ENCODE measurements at places on chromosomes 1 and 21. TPM values are rescaled to one million over a fixed set of nuclear protein-coding genes. Genes with fewer than 3 reads are reported as not detected.
A peak's percentile ranks its signal among the peaks of the same experiment; 100 is the strongest.

GRCh38 chr1:101167891-101168290, 68.9 kb upstream of the S1PR1 start:
- no peak for DNase-seq
- H3K27ac ChIP-seq: no peak overlapping the region
- peaks cover 20% of the 10 kb centered on the region for H3K4me1 ChIP-seq
- H3K4me3 ChIP-seq: no peak overlapping the region

LCE6A gene
- not detected for total RNA-seq

CSF3R gene
- not detected for total RNA-seq

ITLN1 gene
- total RNA-seq: not detected

SELL gene
- total RNA-seq: 0.67 TPM

OXCT2 gene
- 0.60 TPM for total RNA-seq

- no peak for DNase-seq
- H3K36me3 ChIP-seq: no peaks in the 10 kb centered on the region
- H3K27ac ChIP-seq: no peak overlapping the region
- H3K4me1 ChIP-seq: peaks cover 21% of the 10 kb centered on the region
These were observed 30.4 kb downstream of the PRRX1 start for GRCh38 chr1:170694172-170694926.

DNA sequence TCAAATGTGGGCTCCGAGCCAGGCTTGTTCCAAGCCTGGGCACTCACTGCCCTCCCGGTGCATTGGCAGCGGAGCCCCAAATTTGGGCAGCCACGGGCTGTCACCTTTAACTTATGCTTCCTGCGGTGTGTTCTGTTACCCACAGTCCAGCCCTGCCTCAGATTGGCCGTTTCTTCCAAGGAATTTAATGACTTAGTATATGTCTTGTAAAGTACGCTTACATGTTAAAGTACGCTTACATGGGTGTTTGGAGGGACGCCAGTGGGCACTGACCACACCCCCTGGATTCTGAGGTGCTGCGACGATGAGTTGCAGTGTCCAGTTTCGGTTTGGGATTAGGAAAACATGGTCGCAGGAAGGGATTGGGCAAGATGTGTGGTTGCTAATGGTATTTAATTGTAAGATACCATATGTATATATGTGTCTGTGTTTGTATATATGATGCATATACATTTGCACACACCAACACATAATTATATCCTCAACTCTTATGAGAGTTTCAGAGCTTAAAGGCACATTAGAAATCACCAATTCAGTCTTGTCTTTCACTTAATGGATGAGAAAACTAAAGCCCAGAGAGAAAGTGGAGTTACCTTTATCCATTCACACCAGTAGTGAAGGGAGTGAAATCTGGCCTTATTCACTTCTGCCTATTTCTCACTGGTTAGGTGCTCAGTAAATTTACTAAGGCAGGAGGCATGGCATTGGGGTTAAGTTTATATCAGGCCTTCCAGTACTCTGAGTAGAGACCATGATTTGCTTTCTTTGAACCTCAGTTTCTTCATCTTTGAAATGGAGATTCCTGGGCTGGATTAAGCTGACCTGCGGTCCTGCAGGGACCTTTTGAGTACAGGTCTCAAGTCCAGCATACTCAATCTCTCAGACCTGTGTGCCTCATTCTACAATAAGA, 1.0 kb downstream of the SMYD2 start:
- peaks cover 4% of the 10 kb centered on the region for H3K4me1 ChIP-seq
- H3K4me3 ChIP-seq: peak overlapping the region; percentile 77
- no peak overlapping the region for H3K27ac ChIP-seq
- no peaks in the 10 kb centered on the region for H3K36me3 ChIP-seq

GRCh38 chr1:3312898-3313575, 141.4 kb upstream of the ARHGEF16 start:
- peaks cover 8% of the 10 kb centered on the region for H3K4me1 ChIP-seq
- peak overlapping the region; percentile 56 for H3K27ac ChIP-seq
- H3K4me3 ChIP-seq: no peak overlapping the region
- DNase-seq: peak; percentile 78

DNA sequence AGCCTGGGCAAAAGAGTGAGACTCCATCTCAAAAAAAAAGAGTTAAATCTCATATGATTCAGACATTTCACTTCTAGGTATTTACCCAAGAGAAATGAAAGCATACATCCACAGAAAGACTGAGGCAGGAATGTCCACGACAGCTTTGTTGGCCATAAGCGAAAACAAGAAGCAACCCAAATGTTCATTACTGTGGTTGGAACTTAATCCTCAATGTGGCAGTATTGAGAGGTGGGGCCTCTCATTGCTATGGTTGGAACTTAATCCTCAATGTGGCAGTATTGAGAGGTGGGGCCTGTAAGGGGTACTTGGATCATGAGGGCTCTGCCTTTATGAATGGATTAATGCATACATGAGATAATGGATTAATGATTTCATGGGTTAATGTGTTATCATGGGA, 15.2 kb downstream of the C21orf58 start:
- H3K36me3 ChIP-seq: peaks cover 4% of the 10 kb centered on the region
- no peak overlapping the region for H3K4me3 ChIP-seq
- no peak overlapping the region for H3K27ac ChIP-seq
- H3K27me3 ChIP-seq: no peaks in the 10 kb centered on the region
- no peaks in the 10 kb centered on the region for H3K4me1 ChIP-seq

DNA sequence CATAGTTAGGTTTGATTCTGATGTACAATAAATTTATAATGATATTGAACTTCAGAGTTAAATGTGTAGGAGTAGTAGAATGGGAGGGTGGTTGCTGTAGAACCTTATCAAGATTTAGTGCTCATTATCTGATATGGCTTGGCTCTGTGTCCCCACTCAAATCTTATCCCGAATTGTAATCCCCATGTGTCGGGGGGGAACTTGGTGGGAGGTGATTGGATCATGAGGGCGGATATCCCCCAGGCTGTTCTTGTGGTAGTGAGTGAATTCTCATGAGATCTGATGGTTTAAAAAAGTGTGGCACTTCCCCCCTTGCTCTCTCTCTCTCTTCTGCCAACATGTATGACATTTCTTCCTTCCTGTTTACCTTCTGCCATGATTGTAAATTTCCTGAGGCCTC, 265.5 kb downstream of the GRIK1 start:
- no peak overlapping the region for H3K27ac ChIP-seq
- H3K36me3 ChIP-seq: no peaks in the 10 kb centered on the region
- H3K4me3 ChIP-seq: no peak overlapping the region
- H3K27me3 ChIP-seq: no peaks in the 10 kb centered on the region
- no peak for DNase-seq

- H3K4me3 ChIP-seq: no peak overlapping the region
- no peaks in the 10 kb centered on the region for H3K4me1 ChIP-seq
- H3K27ac ChIP-seq: no peak overlapping the region
- DNase-seq: no peak
These were observed 63.9 kb downstream of the CHIA start for GRCh38 chr1:111354584-111354983.

DNA sequence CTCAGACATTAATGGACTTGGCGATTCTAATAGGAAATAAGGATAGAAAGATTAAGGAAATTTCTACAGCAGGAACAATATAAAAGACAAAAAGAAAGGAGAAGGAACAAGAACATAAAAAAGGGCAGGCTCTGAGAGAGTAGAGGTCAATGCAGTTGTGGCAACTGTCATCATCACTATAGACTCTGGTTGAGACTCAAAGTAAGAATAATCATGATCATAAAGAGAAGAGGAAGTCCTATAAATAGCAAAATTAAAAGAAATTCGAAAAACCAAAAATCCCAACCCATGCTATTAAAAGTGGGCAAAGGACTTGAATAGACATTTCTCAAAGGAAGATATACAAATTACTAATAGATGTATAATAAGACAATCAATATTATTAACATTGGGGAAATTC, 14.4 kb upstream of the XCL1 start:
- DNase-seq: no peak
- no peaks in the 10 kb centered on the region for H3K4me1 ChIP-seq
- peaks cover 1% of the 10 kb centered on the region for H3K27me3 ChIP-seq
- no peak overlapping the region for H3K27ac ChIP-seq

- no peaks in the 10 kb centered on the region for H3K27me3 ChIP-seq
- no peak overlapping the region for H3K4me3 ChIP-seq
- peak overlapping the region; percentile 75 for H3K27ac ChIP-seq
- peak; percentile 93 for DNase-seq
- H3K4me1 ChIP-seq: peaks cover 70% of the 10 kb centered on the region
These were observed 23.3 kb downstream of the ZBTB17 start for GRCh38 chr1:15952317-15953258.

DNA sequence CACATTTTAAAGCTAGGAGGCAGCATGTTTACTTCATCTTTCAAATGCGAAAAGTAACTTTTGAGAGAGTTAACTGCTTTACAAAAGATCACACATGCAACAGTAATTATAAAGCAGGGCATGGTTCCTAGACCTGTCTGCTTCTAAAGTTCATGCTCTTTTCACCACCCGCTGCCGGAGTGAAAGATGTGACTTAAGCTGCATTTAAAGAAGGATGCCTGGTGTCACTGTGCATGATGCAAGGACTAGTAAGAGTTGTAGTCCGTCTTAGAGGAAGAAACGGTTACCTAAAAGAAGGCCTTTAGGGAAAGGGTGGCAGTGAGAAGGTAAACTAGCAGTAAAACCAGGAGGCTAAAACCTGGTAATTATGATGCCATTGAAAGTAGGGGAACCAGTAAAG, 1689.1 kb downstream of the KCNT2 start:
- no peak for DNase-seq
- no peaks in the 10 kb centered on the region for H3K27me3 ChIP-seq
- no peaks in the 10 kb centered on the region for H3K36me3 ChIP-seq
- no peaks in the 10 kb centered on the region for H3K4me1 ChIP-seq
- no peak overlapping the region for H3K27ac ChIP-seq
- H3K4me3 ChIP-seq: no peak overlapping the region

NBPF6 gene
- total RNA-seq: not detected

DNA sequence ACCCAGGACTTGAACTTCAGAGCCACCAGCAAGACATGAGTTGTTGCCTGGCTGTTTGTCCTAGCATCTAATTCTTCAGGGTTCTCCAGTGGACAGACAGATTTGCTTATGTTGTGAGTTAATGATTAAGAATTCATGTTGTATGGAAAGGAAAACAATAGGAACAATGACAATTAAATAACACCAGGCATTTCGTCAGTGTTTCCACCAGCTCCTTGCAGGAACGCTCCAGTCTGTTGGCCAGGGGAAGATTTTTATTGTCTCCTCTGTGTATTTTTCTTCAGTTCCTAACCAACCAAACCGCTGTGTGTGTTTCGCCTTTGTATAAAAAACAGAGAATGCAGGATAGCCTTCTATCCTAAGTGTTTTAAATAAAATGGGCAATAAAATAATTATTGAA, 64.4 kb upstream of the PTGFR start:
- H3K4me1 ChIP-seq: no peaks in the 10 kb centered on the region
- no peak for DNase-seq
- H3K27me3 ChIP-seq: peaks cover 15% of the 10 kb centered on the region
- H3K36me3 ChIP-seq: no peaks in the 10 kb centered on the region

- no peaks in the 10 kb centered on the region for H3K4me1 ChIP-seq
- no peak for DNase-seq
- H3K36me3 ChIP-seq: no peaks in the 10 kb centered on the region
- H3K27ac ChIP-seq: no peak overlapping the region
- no peak overlapping the region for H3K4me3 ChIP-seq
- no peaks in the 10 kb centered on the region for H3K27me3 ChIP-seq
These were observed 118.3 kb upstream of the ATP1A1 start for GRCh38 chr1:116254776-116255175.

GRCh38 chr1:76593618-76594017, 273.7 kb upstream of the ST6GALNAC5 start:
- H3K36me3 ChIP-seq: no peaks in the 10 kb centered on the region
- no peak overlapping the region for H3K27ac ChIP-seq
- H3K4me3 ChIP-seq: no peak overlapping the region
- DNase-seq: no peak
- no peaks in the 10 kb centered on the region for H3K27me3 ChIP-seq

DNA sequence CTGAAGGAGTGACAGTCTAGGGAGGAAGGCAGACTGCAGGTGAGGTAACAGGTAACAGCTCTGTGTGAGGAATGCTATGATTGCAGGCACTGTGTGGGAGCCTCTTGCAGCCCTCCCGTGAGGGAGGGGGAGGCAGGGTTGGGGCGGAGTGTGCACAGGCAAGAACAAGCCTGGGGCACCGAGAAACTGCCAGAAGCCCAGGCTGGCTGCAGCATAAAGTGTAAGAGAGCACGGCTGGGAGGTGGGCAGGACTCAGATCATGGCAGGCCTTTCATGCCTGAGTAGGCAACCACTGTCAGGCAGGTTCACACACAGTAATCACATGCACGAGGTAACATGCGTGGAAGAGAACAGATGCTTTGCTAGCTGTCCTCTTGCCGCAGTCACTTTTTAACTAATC, 11.3 kb upstream of the RHEX start:
- no peak for DNase-seq
- H3K4me3 ChIP-seq: no peak overlapping the region
- no peaks in the 10 kb centered on the region for H3K4me1 ChIP-seq

GRCh38 chr1:98260839-98261238, 340.0 kb upstream of the DPYD start:
- no peak overlapping the region for H3K4me3 ChIP-seq
- peaks cover 41% of the 10 kb centered on the region for H3K4me1 ChIP-seq
- peak; percentile 12 for DNase-seq
- H3K27ac ChIP-seq: no peak overlapping the region

GRCh38 chr21:27649762-27650161, 682.9 kb upstream of the ADAMTS5 start:
- H3K4me1 ChIP-seq: peaks cover 34% of the 10 kb centered on the region
- no peaks in the 10 kb centered on the region for H3K27me3 ChIP-seq
- no peaks in the 10 kb centered on the region for H3K36me3 ChIP-seq
- no peak for DNase-seq

- H3K27me3 ChIP-seq: no peaks in the 10 kb centered on the region
- no peaks in the 10 kb centered on the region for H3K4me1 ChIP-seq
- H3K36me3 ChIP-seq: no peaks in the 10 kb centered on the region
- DNase-seq: peak; percentile 5
- no peak overlapping the region for H3K4me3 ChIP-seq
These were observed 323.6 kb downstream of the MRPL39 start for GRCh38 chr21:25283720-25284119.

GRCh38 chr1:232211149-232211548, 418.8 kb downstream of the SIPA1L2 start:
- H3K4me1 ChIP-seq: no peaks in the 10 kb centered on the region
- no peak overlapping the region for H3K27ac ChIP-seq
- no peaks in the 10 kb centered on the region for H3K36me3 ChIP-seq
- no peaks in the 10 kb centered on the region for H3K27me3 ChIP-seq
- H3K4me3 ChIP-seq: no peak overlapping the region

TENT5C gene
- total RNA-seq: 0.12 TPM

- H3K27me3 ChIP-seq: no peaks in the 10 kb centered on the region
- no peak for DNase-seq
- no peaks in the 10 kb centered on the region for H3K36me3 ChIP-seq
- no peak overlapping the region for H3K27ac ChIP-seq
These were observed 62.7 kb downstream of the CASZ1 start for GRCh38 chr1:10733474-10734366.

TNFSF4 gene
- total RNA-seq: 59.6 TPM

DNA sequence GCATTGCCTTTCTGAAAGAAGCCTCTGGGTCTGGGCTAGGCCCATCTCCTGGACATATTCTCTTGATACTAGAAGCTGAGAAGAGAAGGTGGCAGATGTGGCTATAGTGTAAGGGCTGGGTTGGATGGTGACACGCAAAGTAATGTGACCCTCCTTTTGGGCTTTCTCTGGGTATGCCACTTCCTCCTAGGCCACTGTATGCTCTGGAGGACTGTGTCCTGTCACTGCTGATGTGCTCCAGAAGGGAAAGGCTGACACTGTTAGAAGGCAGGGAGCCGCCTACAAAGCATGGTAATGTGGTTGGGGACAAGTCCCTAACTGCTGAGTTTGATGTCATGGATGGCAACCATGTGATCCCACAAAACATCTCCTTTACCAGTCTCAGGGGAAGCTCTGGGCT, 112.1 kb downstream of the BCAR3 start:
- peaks cover 26% of the 10 kb centered on the region for H3K4me1 ChIP-seq
- no peak for DNase-seq
- peaks cover 29% of the 10 kb centered on the region for H3K36me3 ChIP-seq
- H3K27me3 ChIP-seq: no peaks in the 10 kb centered on the region

All from endothelial cell of umbilical vein (primary cell).